ENCODE measurements at places on chromosomes 3 and 15.
A peak's percentile ranks its signal among the peaks of the same experiment; 100 is the strongest.

DNA sequence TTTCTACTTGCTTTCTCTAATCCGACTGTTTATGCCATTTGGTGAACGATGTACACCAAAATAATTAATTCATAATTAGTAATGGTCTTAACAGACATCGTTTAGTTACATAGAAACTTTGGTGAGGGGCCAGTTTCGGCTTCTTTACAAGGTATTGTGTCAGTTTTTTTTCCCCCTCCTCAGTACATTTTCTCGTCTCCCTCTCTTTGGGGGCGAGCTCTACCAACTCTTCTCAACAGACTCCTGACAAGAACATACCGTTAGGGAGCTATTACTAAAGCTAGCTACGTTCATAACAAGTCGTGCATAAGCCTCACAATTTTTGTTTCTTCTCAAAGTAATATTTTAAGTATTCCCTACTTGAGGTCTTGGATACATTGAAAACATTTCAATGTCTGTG is 1.4 kb downstream of the U2SURP start:
- DNase-seq: no peak

GRCh38 chr15:90609242-90610180 is 79.8 kb downstream of the CRTC3 start:
- DNase-seq: no peak

DNA sequence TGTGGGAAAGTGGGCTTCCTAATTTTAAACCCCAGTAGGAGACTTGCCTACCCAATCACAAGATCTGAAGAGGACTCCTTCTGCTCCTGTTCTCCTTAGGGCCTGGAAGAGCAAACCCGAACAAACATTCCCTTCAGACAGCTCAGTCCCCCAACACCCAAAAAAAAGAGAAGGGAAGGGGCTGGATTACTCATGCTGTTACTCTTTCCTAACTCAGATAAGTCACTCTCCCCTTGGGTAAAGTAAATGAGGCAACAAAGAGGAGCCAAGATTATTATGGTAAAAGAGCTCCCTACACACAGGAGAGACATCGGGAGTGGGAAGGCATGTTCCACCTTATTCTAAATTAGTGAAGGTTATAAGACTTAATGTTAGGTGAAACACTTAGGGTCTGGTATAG is 18.1 kb upstream of the LEKR1 start:
- no peak for DNase-seq

GRCh38 chr3:143847787-143848631 is at the start of gene SLC9A9:
SLC9A9 (minus strand) TSS chr3:143848468; CDS start chr3:143848322, 146 bp downstream.
- peak; percentile 46 for DNase-seq

DNA sequence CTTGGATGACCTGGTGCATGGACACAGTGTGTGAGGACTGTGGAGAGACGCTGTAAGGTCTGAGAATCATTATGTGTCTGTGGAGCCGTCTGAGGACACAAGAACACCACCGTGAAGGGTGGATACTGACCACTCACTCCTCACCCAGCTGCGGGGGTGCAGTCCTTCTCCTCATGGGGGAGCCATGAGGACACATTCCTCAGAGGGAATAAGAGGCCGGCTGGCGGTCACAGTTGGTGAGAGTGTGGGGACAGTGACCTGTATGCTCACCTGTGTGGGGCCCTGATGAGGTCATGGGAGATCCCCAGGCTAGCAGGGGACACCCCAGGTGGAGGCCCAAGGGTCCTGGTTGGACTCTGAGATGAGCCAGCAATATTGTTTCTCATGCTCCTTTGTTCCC is 2.5 kb upstream of the TRPM1 start:
- no peak for DNase-seq

- DNase-seq: no peak
Measured at GRCh38 chr3:57244946-57245345, 17.4 kb downstream of the APPL1 start.

GRCh38 chr3:120125992-120126391 is 31.7 kb upstream of the GSK3B start:
- DNase-seq: no peak
